ENCODE measurements at places on chromosomes 1 and 21.
A peak's percentile ranks its signal among the peaks of the same experiment; 100 is the strongest.

- peaks cover 4% of the 10 kb centered on the region for H3K4me1 ChIP-seq
- H3K27ac ChIP-seq: no peak overlapping the region
- DNase-seq: no peak
- H3K36me3 ChIP-seq: no peaks in the 10 kb centered on the region
- peaks cover 2% of the 10 kb centered on the region for H3K27me3 ChIP-seq
Measured at GRCh38 chr21:21114461-21114860, 116.3 kb downstream of the NCAM2 start.

GRCh38 chr1:65368403-65368802 is 52.1 kb upstream of the LEPR start:
- H3K4me3 ChIP-seq: no peak overlapping the region
- no peak overlapping the region for H3K27ac ChIP-seq
- H3K4me1 ChIP-seq: no peaks in the 10 kb centered on the region
- DNase-seq: no peak
- peaks cover 2% of the 10 kb centered on the region for H3K36me3 ChIP-seq
- H3K27me3 ChIP-seq: no peaks in the 10 kb centered on the region

- H3K4me3 ChIP-seq: no peak overlapping the region
- no peaks in the 10 kb centered on the region for H3K4me1 ChIP-seq
- no peak for DNase-seq
Measured at GRCh38 chr1:44084998-44085675, 33.5 kb upstream of the KLF17 start.

DNA sequence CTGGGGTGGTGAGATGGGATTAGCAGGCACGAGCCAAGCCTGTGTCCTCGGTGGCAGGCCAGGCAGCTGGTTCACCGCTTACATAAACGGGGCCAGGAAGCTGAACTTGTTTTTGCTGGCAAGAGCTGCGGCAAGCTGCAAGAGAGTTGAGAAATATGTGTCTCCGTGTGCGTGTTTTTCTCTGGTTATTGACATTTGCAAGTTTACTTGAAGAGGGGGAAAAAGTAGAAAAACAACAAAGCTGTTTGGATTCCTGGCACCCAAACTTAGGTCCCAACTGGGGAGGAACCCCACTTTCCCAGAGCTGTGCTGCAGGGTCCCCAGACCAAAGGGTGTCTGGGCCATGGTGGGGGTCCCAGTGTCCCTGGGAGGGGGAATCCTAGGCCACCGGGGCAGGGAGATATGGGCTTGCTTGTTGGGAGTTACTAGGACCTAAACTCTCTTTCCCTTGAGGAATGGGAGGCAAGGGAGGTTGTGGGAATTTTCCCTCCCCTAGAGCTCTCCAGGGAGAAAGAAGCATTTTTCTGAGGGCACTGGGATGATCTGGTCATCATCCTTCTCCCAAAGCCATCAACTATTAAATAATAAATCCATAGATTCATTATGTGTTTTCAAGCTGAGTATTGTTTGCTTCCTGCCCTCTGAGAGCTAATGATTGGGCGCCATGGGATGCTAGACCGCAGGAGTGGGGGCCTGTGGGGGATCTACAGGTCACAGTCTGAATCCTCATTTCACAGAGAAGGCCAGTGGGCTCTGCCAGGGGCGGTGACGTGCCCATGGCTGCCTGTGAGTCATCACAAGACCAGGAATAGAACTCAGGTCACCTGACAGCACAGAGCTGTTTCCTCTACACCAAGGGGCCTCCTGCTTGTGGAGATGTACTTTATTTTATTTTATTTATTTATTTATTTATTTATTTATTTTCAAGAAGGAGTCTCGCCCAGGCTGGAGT is 14.8 kb downstream of the IL6R start:
- H3K27ac ChIP-seq: no peak overlapping the region
- DNase-seq: no peak
- peaks cover 4% of the 10 kb centered on the region for H3K27me3 ChIP-seq

- H3K27me3 ChIP-seq: no peaks in the 10 kb centered on the region
- peaks cover 21% of the 10 kb centered on the region for H3K36me3 ChIP-seq
- peak overlapping the region; percentile 90 for H3K27ac ChIP-seq
- H3K4me1 ChIP-seq: peaks cover 27% of the 10 kb centered on the region
- DNase-seq: no peak
Measured at GRCh38 chr1:31651089-31651420, 6.4 kb upstream of the PEF1 start.

- H3K4me3 ChIP-seq: no peak overlapping the region
- H3K4me1 ChIP-seq: peaks cover 17% of the 10 kb centered on the region
- no peak overlapping the region for H3K27ac ChIP-seq
- no peak for DNase-seq
- no peaks in the 10 kb centered on the region for H3K36me3 ChIP-seq
Measured at GRCh38 chr1:246281639-246282038, 225.4 kb downstream of the SMYD3 start.

DNA sequence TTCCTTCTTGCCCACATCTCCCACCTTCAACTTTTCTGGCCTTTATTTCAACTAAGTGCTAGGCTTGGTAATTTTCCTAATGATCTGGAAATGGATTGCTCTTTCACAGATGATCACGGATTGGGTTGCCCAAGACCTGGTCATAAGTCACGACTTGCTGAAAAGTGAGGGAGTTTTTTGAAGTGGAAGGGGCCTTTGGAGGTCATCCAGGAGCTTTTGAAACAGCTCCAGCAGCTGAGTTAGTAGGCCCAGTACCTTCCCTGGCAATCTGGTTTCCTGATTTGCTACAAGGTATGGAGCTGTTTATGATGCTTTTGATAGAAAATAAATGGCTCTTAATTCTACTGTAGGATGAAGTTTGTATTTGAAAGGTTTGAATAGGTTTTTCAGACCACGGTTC is 20.4 kb downstream of the GREM2 start:
- no peak overlapping the region for H3K4me3 ChIP-seq
- H3K36me3 ChIP-seq: no peaks in the 10 kb centered on the region
- no peaks in the 10 kb centered on the region for H3K4me1 ChIP-seq

DNA sequence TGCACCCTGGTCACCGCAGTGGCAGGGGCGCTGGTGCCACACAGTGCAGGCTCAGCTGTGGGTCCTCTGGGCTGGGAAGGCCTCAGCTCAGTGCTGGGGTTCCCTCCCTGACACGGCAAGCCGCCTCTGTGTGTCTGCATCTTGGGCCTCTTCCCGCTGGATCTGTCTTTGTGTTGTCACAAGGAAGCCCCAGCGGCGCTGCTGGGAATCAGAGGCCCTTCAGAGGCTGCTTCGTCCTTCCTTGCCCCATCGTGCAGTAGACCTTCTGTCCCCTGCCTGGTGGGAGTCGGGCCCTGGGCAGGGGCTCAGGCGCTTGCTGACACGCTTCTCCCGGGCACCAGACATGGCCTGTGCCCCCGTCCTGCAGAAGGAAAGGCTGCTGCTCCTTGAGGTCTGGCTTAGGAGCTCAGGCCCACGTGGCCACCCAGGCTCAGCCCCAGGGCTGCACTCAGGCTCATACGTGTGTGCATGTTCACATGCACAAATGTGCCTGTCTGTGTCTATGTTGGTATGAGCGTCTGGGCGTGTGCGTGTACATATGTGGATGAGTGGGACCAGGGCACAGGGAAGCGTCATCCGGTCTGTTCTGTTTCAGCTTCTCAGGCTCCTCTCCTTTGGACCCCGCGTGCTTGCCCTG is 24.3 kb upstream of the DIP2A start:
- H3K27ac ChIP-seq: no peak overlapping the region
- H3K4me1 ChIP-seq: no peaks in the 10 kb centered on the region
- H3K4me3 ChIP-seq: no peak overlapping the region
- H3K36me3 ChIP-seq: peaks cover 42% of the 10 kb centered on the region
- no peak for DNase-seq
- H3K27me3 ChIP-seq: no peaks in the 10 kb centered on the region

GRCh38 chr1:19764848-19765247 is 34.9 kb downstream of the TMCO4 start:
- no peaks in the 10 kb centered on the region for H3K4me1 ChIP-seq
- no peak for DNase-seq
- no peak overlapping the region for H3K4me3 ChIP-seq

DNA sequence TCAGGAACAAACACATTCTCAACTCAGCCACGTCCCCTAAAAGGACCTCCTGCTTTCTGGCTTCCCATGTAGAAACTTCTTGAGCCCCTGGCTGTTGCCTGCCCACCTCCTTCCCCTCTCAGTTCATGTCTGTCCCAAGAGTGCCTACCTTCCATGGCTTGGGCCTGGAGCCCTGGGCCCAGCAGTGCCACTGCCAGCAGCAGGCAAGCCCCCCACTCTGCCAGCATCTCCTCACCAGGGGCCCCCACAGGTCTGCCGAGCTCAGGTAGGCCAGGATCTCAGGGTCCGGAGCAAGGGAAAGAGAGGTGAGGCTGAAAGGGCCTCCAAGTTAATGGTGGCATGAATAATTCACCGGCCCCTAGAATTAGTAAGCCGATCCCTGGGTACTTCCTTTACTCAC is at the start of gene CDCP2:
CDCP2 (minus strand) TSS at position 305 of the 400 bp plus-strand sequence; CDS start at position 227, 78 bp downstream.
- no peak within 1 kb of the TSS for H3K27ac ChIP-seq
- H3K36me3 ChIP-seq: no peaks in the 10 kb centered on the region

GRCh38 chr1:98749152-98749756 is 87.7 kb downstream of the SNX7 start:
- no peak overlapping the region for H3K4me3 ChIP-seq
- no peaks in the 10 kb centered on the region for H3K27me3 ChIP-seq
- no peak overlapping the region for H3K27ac ChIP-seq
- no peak for DNase-seq
- H3K4me1 ChIP-seq: no peaks in the 10 kb centered on the region
- H3K36me3 ChIP-seq: no peaks in the 10 kb centered on the region

DNA sequence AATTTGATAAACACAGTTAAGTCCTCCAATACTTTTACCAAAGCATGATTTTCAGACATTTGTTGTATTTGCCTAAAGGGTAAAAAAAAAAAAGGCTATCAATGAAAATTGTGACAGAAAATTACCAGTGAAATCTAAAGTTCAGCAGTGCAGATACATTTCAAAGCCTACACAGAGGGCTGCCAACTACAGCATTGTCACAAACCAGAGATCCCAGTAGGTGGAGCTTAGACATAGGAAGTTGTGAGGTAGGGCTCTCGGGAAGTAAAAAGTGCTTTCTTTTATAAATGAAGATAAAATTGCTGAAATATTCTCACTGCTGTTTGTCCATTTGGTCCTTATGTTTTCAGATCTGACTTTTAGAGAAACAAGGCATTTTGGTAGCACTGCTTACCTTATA is 123.0 kb downstream of the DYRK1A start:
- H3K36me3 ChIP-seq: peaks cover 20% of the 10 kb centered on the region
- H3K27ac ChIP-seq: peak overlapping the region; percentile 50
- no peaks in the 10 kb centered on the region for H3K27me3 ChIP-seq
- DNase-seq: no peak

- H3K4me3 ChIP-seq: no peak overlapping the region
- H3K4me1 ChIP-seq: no peaks in the 10 kb centered on the region
- H3K36me3 ChIP-seq: peaks cover 4% of the 10 kb centered on the region
- no peak overlapping the region for H3K27ac ChIP-seq
- H3K27me3 ChIP-seq: no peaks in the 10 kb centered on the region
Measured at GRCh38 chr1:227742738-227743715, 7.8 kb downstream of the SNAP47 start.

GRCh38 chr1:33180226-33180910 is 1.5 kb downstream of the TRIM62 start:
- no peak for DNase-seq
- peaks cover 16% of the 10 kb centered on the region for H3K4me1 ChIP-seq
- peak overlapping the region; percentile 83 for H3K4me3 ChIP-seq

DNA sequence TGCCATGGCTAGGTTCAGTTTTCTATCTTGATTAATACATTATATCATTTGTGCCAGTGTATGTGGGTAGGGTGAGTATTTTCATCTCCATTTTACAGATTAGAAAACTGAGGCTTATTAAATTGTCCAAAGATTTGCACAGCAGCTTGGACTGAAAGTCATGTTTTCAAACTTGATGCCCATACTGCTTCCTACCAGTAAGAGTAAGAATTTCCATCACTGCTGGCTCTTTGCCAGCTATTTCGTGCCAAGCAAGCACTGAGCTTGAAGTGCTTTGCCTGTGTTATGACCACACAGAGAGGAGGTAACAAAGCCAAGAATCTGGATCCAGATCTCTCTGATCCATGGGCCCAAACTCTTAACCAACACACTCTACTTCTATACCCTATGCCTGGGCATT is 295.0 kb downstream of the VAV3 start:
- H3K4me1 ChIP-seq: peaks cover 37% of the 10 kb centered on the region
- no peak overlapping the region for H3K4me3 ChIP-seq
- H3K36me3 ChIP-seq: no peaks in the 10 kb centered on the region
- no peaks in the 10 kb centered on the region for H3K27me3 ChIP-seq

- peak overlapping the region; percentile 72 for H3K4me3 ChIP-seq
- peaks cover 12% of the 10 kb centered on the region for H3K27me3 ChIP-seq
- H3K36me3 ChIP-seq: no peaks in the 10 kb centered on the region
- H3K27ac ChIP-seq: no peak overlapping the region
- DNase-seq: no peak
Measured at GRCh38 chr21:38734646-38735365, 70.9 kb upstream of the ETS2 start.

DNA sequence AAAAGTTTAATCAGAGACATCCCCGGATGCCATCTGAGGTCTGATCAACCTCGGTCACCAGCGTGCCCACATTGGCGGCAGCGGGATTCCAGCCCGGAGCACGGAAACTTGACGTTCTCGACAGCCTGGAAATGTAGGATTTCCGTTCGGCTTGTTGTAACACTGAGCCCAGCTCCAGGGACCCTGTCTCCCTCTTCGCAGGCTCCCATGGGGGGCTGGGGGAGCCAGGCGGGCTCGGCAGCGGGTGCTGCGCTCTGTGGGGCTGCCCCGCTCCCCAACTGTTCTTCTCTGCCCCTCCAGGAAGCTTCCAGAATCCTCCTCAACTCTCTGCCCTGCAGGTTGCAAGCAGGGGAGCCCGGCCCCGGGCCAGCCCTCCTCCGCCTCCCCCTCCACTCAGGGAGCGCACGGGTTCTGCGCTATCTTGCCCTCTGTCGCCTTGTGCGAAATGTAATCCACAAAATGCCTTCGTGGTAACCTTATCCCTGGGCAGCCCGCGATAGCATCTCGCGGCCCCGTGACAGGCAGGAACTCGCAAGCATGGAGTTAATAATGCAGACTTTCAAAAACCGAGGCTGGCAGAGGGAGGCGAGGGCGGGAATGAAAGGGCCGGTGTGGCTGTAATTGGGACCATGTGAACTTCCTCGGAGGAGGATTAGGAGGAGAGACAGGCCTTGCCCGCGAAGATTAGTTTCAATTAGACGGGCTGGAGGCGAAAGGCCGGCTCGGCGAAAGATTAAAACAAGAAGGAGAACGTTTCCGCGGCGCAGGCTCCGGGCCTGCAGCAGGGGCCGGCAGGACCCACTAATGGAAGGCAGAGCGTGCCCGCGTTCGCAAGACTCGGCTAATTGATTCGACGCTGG is 53.9 kb upstream of the TTC34 start:
- peaks cover 9% of the 10 kb centered on the region for H3K36me3 ChIP-seq
- no peaks in the 10 kb centered on the region for H3K4me1 ChIP-seq
- no peaks in the 10 kb centered on the region for H3K27me3 ChIP-seq
- DNase-seq: no peak

DNA sequence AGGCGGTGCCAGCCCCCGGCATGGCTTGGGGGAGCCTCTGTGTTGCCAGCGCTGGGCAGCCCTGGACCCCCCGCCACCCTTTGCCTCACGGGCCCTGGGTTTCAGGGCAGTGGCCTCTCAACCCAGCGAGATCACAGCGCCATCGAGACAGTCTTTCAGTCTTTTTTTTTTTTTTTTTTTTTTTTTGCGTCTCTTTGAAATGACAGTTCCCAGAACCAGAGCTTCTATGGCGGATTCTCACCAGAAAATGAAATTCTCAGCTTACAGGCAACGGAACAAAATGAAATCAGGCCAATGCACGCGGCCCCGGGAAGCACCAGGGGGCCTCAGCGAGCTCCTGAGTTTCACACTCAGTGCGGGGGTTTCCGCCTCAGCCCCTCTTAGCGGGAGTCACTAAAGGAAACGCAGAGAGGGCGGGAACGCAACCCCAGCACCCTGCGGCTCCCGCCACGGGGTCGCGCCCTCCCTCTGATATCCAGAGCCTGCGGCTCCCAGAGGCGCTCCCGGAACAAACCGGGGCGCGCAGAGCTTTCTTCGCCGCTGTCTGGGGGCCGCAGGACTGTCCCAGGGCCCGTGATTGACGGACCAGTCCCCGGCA is 8.0 kb upstream of the COL6A1 start:
- H3K27ac ChIP-seq: peak overlapping the region; percentile 94
- no peaks in the 10 kb centered on the region for H3K36me3 ChIP-seq
- peak overlapping the region; percentile 72 for H3K4me3 ChIP-seq
- DNase-seq: peak; percentile 84

All from mesothelial cell of epicardium (in vitro differentiated cells).